ENCODE measurements at places on chromosomes 5 and 9.

DNA sequence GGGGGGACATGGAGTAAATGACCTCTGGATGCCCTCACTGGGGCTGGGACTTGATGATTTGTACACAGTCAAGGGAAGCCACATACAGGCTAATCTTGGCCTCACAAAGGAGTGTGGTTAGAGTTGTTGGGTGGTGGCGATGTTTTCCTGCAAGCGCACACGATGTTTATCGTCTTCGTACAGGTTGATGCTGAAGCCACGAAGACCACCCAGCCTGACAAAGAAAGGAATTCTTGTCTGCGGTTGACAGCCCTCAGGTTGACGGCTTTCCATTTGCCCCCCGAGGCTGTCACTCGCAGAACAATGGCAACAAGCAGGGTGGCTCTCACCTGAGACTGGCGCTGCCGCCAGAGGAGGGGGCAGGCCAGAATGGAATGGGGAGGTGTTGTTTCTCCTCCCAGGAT lies 14.1 kb upstream of the XPA start:
- no peak for DNase-seq

DNA sequence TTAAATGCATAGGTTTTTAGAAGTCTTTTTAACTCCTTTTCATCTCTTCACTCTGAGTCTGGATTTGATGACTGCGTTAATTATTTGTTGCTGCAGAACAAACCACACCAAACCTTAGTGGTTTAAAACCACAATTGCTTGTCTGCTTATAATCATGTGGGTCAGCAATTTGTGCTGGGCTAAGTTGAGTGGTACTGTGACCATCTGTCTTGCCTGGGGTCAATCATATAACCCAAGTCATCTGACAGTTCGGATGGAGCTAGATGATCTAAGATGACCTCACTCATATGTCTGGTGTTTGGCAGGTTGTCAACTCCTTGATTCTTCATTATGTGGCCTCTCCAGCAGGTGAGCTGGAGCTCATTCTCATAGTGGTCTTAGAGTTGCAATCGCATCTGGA lies 219.1 kb upstream of the ELAVL2 start:
- no peak for DNase-seq

DNA sequence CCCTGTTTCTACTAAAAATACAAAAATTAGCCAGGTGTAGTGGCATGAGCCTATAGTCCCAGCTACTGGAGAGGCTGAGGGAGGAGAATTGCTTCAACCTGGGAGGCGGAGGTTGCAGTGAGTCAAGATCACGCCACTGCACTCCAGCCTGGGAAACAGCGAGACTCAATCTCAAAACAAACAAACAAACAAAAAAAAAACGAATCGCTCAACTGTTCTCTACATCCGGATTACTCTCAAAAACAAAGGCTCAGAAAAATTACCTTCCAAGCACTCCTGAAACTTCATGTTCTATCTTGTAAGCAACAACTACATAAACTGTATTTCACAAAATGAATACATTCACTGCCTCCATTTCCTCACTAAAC lies 14.0 kb downstream of the UBAP2 start:
- no peak for DNase-seq

GRCh38 chr9:85871008-85871407 lies 69.9 kb upstream of the NAA35 start:
- no peak for DNase-seq

GRCh38 chr9:106962122-106962521 lies 99.2 kb downstream of the ZNF462 start:
- DNase-seq = no peak

- no peak for DNase-seq
Observed at GRCh38 chr9:114742947-114743346, 61.0 kb upstream of the TEX48 start.

- DNase-seq = no peak
Observed at GRCh38 chr5:174151599-174152181, 106.2 kb downstream of the NSG2 start.

DNA sequence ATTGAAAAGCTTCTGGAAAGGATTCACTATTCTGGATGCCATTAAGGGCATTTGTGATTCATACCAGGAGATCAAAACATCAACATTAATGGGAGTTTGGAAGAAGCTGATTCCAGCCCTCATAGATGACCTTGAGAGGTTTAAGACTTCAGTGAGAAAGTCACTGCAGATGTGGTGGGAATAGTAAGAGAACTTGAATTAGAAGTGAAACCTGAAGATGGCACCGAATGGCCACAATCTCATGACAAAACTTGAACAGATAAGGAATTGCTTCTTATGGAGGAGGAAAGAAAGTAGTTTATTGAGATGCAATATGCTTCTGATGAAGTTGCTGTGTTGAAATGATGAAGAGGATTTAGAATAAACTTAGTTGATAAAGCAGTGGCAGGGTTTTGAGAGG lies 254.6 kb upstream of the SLC24A2 start:
- no peak for DNase-seq

- DNase-seq = no peak
Observed at GRCh38 chr5:94872526-94872925, 254.1 kb downstream of the SLF1 start.

GRCh38 chr5:77168161-77168878 lies 42.2 kb upstream of the PDE8B start:
- DNase-seq = peak; percentile 13

DNA sequence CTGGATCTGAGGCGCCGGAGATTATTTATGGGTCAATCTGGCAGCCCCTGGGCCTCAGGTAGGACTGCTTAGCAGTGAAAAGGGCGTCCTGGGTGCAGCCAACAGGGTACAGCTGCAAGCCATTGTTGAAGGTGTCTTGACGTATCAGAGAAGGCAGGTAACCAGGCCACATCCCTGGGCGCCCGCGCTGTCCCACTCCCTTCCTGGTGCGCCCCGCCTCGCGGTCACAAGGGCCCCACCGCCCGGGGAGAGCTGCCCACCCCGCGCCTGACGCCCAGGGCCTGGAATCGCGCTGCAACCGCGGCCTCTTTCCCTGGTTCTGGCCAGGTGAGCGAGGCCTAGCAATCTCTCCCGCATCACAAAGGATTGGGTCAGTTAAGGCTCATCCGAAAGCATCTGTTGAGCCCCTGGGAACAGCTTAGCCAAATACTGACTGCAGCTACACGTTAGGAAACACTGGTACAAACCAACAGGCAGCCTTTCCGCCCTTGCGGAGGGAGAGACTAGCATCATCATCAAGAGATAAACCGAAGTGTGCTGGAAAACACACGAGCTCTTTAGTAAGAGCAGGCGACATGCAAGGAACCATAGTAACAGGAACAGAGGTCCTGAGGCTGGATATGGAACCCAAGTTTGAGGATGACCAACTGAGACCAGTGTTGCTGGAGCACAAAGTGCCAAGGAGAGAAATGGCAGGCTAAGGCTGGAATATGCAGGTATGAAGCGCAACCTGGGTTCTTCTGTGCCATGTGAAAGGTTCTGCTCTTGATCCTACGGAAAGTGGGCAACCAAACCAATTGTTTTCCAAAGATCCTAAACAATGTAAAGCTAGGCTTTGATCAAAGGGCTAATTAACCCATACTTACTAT lies 3.6 kb downstream of the RPS23 start:
- no peak for DNase-seq

GRCh38 chr5:40437452-40437861 lies 242.3 kb upstream of the PTGER4 start:
- DNase-seq = peak; percentile 50

Data from AG09309 (cell line).